ENCODE measurements at places on chromosomes 1 and 21. TPM values are rescaled to one million over a fixed set of nuclear protein-coding genes. Genes with fewer than 3 reads are reported as not detected.

The ALX3 gene
- not detected for total RNA-seq

The ACTL8 gene
- 1.7 TPM for total RNA-seq

The RXRG gene
- 0.06 TPM for total RNA-seq

The TSSK3 gene
- total RNA-seq: 0.18 TPM

The HJV gene
- not detected for total RNA-seq

The NPHS2 gene
- not detected for total RNA-seq

The CGN gene
- total RNA-seq: 2.5 TPM

The NDUFV3 gene
- total RNA-seq: 20.0 TPM

The TFF3 gene
- total RNA-seq: not detected

The SLC22A15 gene
- total RNA-seq: 0.91 TPM

The CD48 gene
- not detected for total RNA-seq
